ENCODE measurements at places on chromosomes 6 and 20. TPM values are rescaled to one million over a fixed set of nuclear protein-coding genes. Genes with fewer than 3 reads are reported as not detected.

DNA sequence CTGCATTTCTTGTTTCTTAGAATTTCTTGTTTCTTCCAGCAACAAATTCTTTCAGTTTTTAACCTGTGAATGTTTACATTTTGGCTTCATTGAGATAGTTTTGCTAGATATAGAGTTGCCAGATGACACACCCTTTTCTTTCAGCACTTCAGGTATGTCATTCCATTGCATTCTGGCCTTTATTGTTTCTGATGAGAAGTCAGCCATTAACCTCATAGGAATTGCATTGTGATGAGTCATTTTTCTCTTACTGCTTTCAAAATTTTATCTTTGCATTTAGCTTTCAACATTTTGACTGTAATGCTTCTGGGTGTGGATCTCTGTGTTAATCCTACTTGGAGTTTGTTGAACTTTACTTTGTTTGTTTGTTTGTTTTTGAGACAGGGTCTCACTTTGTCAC is 440.3 kb upstream of the HS3ST5 start:
- DNase-seq: no peak
- no peak overlapping the region for H3K4me3 ChIP-seq
- H3K36me3 ChIP-seq: no peaks in the 10 kb centered on the region
- H3K27ac ChIP-seq: peak overlapping the region; percentile 59
- H3K27me3 ChIP-seq: no peaks in the 10 kb centered on the region
- no peaks in the 10 kb centered on the region for H3K4me1 ChIP-seq

GRCh38 chr6:11890849-11891248 is 112.2 kb upstream of the ADTRP start:
- no peak for DNase-seq
- H3K36me3 ChIP-seq: no peaks in the 10 kb centered on the region
- no peaks in the 10 kb centered on the region for H3K4me1 ChIP-seq
- no peak overlapping the region for H3K27ac ChIP-seq

GRCh38 chr20:24583169-24583792 is 113.9 kb downstream of the SYNDIG1 start:
- H3K27me3 ChIP-seq: peaks cover 3% of the 10 kb centered on the region
- DNase-seq: no peak
- no peak overlapping the region for H3K4me3 ChIP-seq
- H3K36me3 ChIP-seq: no peaks in the 10 kb centered on the region
- no peaks in the 10 kb centered on the region for H3K4me1 ChIP-seq

- H3K4me1 ChIP-seq: no peaks in the 10 kb centered on the region
- no peak overlapping the region for H3K4me3 ChIP-seq
- H3K27ac ChIP-seq: no peak overlapping the region
- H3K27me3 ChIP-seq: peaks cover 3% of the 10 kb centered on the region
- peaks cover 3% of the 10 kb centered on the region for H3K36me3 ChIP-seq
- no peak for DNase-seq
Observed at GRCh38 chr20:37162646-37163045, 16.5 kb upstream of the RPN2 start.

DNA sequence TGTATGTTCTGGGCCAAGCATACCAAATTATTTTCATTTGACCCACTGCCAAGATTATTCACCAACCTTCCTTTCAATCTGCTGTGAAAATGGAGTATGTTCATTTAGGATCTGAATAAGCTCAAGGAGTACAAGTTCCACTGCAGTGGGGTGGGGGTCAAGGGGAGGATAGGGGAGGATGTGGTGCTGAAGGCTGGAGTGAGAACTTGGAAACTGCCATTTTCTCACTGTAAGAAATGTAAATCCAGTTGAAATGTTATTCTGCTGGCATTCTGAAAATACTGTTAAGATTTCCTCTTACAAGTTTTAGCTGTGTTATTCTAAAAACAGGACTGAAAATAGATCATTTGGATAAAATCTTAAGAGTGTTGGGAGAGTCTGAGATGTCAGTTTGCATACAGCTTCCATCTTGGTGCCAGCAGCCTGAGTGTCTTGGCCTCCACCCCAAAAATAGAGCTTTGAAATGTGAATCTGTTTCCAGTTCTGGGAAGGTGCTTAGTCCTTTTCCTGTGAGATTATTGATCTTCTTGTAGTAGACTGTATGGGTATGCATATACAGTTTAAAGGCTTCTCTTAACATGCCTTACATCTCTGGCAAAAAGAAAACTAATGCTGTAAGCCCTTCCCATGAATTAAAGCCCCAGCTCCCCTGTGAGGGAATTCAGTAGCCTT is 84.3 kb downstream of the CTNNBL1 start:
- DNase-seq: no peak
- no peak overlapping the region for H3K4me3 ChIP-seq
- H3K4me1 ChIP-seq: no peaks in the 10 kb centered on the region
- H3K36me3 ChIP-seq: peaks cover 17% of the 10 kb centered on the region
- no peaks in the 10 kb centered on the region for H3K27me3 ChIP-seq

GRCh38 chr20:23086931-23087411 is 847 bp upstream of the CD93 start:
- peaks cover 25% of the 10 kb centered on the region for H3K4me1 ChIP-seq
- no peak for DNase-seq

- DNase-seq: no peak
- H3K4me3 ChIP-seq: no peak overlapping the region
Observed at GRCh38 chr20:63702036-63702665, 5.6 kb downstream of the ARFRP1 start.

DNA sequence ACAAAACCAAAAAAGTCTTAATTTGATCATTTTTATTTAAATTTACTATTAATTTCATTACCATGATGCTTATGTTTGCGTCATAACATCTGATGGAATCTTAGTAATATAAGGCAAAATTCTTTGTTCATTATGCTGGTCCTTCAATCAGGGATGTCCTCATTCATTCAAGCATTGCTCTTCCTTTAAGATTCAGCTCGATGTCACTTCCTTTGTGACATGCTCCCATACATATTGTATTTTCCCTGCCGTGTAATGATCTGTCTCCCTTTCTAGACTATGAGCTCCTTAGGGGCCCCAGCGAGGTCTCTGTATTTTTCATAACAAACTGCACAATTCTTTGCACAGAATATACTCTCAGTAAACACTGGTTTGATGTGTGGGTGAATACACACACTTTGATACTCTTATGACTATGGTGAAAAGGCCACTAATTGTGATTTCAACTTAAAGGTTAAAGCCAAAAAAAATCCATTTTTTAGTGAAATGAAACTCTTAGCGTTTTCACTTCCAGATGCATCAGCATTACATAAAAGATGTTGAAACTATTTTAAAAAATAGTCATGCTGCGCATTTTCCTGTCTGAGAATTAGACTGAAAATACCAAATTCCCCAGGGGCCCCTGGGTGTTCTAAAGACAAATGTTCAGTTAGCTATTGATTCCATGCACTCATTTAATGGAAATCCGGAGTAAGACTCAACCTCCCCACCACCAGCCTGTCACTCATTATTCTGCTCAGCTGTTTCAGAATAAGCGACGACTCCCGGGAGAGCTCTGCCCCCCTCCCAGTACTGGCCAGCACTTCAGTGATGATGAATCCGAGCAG is 169.7 kb downstream of the ATXN1 start:
- no peaks in the 10 kb centered on the region for H3K27me3 ChIP-seq
- H3K27ac ChIP-seq: no peak overlapping the region
- peaks cover 9% of the 10 kb centered on the region for H3K4me1 ChIP-seq
- DNase-seq: no peak
- H3K36me3 ChIP-seq: peaks cover 14% of the 10 kb centered on the region

DNA sequence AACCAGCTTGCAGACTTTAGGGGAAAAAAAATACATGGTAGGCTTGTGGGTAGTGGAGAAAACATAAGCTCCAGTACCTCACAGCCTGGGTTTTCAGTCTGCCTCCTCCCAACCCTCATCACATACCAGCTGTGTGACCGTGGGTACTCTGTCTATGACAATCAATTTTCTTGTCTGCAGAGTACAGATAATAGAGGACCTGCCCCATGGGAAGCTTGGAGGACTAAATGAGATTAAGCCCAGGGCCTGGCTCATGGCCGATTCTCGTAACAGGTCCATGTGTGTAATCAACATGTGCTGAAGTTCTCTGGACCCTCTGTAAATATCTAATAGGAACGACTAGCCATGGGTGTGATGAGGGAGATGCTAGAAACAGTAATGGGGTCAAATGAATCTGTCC is 34.0 kb downstream of the NT5E start:
- DNase-seq: no peak
- H3K4me3 ChIP-seq: no peak overlapping the region
- H3K36me3 ChIP-seq: peaks cover 4% of the 10 kb centered on the region

DNA sequence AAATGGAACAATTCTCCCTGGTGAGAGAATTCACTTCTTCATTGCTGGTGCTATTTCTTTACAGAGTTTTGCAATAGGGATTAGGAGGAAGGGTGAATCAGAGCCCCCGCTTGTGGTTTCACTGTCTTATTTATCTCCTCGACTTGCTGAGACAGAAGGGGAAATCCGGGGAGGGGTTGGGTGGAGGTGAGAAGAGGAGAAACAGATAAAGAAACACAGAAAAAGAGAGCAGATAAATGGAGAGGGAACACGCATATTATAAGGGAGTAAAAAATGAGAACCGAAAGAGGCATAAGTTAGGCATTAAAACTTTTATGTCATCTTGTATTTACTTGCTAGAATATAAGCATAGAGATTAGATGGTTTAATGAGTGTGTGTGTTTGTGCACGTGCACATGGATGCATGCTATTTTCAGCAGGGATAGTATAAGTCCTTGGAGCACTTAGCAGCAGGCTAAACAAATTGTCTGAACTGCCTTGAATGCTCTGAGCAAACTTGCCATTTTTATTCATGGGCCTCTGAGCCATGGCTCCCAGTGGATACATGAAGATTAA is 105.0 kb downstream of the OLIG3 start:
- H3K27me3 ChIP-seq: peaks cover 7% of the 10 kb centered on the region
- H3K27ac ChIP-seq: no peak overlapping the region

DNA sequence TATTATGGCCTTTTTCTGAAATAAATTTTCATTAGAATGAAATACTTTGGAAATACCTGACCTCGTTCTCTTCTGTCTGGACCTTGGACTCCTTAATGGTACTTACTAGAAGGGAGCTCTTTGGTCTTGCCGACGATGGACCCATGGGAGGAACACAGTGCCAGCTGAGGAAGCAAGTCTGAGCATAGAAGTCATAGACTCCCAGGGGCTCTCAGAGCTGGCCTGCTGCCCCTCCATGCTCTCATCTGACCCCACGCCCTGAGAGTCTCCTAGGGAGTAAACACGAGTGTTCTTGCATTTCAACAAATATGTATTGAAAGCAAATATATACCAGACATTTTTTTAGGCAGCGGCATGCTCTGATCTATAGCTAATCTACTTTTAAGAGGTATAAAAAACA is 87.8 kb downstream of the PLEKHG1 start:
- H3K27me3 ChIP-seq: no peaks in the 10 kb centered on the region
- H3K36me3 ChIP-seq: peaks cover 8% of the 10 kb centered on the region
- peak overlapping the region; percentile 89 for H3K27ac ChIP-seq
- H3K4me1 ChIP-seq: peaks cover 29% of the 10 kb centered on the region
- peak overlapping the region; percentile 76 for H3K4me3 ChIP-seq

DNA sequence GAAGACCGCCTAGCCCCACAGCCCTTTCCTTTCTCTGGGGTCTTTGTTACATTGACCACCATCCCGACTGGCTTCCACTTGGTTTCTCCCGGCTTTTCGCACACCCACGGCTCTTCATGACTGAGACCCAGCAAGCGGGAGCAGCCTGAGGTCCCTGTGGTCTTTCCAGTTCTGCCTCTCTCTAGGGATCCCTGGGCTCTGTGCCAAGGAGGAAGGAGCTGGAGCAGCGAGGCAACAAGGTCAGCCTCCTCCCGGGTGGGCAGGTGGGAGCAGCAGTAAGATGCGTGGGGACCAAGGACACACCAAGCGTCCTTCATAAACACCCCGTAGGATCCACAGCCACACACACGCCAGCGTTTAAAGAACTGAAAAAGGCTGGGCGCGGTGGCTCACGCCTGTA is 29.6 kb upstream of the MRGBP start:
- no peaks in the 10 kb centered on the region for H3K27me3 ChIP-seq
- peaks cover 21% of the 10 kb centered on the region for H3K4me1 ChIP-seq
- peak overlapping the region; percentile 63 for H3K27ac ChIP-seq

OR2H2 gene
- not detected for total RNA-seq

SLC22A2 gene
- total RNA-seq: not detected

ADRM1 gene
- total RNA-seq: 67.2 TPM

TBCC gene
- total RNA-seq: 29.3 TPM

TOX2 gene
- 1.5 TPM for total RNA-seq

FAM135A gene
- total RNA-seq: 33.4 TPM

CST5 gene
- total RNA-seq: 0.79 TPM

DEFB132 gene
- total RNA-seq: not detected
